ENCODE measurements at places on chromosomes 3 and 15. TPM values are rescaled to one million over a fixed set of nuclear protein-coding genes. Genes with fewer than 3 reads are reported as not detected.

DNA sequence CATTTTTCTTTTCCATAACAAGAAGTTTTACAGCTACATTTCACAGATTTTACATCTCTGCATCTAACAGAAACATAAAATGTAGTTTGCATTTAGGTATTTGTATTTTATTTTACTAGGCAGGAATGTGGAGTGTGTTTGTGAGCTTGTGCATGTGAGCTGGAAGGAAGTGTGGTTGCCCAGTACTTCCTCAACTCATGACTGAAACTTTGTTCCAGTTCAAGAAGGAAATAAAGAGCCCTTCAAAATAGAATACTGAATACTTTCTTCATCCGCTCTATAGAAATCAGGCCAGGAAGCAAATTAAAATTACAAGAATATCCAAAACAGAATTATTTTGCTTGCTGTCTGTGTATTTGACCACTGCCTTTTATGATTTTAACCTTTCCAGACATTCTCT lies 81.3 kb downstream of the CHL1 start:
- H3K36me3 ChIP-seq = no peaks in the 10 kb centered on the region
- H3K4me3 ChIP-seq = no peak overlapping the region
- no peak overlapping the region for H3K27ac ChIP-seq
- H3K4me1 ChIP-seq = no peaks in the 10 kb centered on the region
- DNase-seq = no peak
- H3K27me3 ChIP-seq = no peaks in the 10 kb centered on the region

Gene CLEC3B
- 34.1 TPM for total RNA-seq

Gene CCR8
- not detected for total RNA-seq

GRCh38 chr3:178084938-178085816 lies 451.1 kb upstream of the KCNMB2 start:
- DNase-seq = peak; percentile 85
- H3K4me3 ChIP-seq = no peak overlapping the region
- no peaks in the 10 kb centered on the region for H3K36me3 ChIP-seq
- H3K27ac ChIP-seq = peak overlapping the region; percentile 35
- H3K27me3 ChIP-seq = no peaks in the 10 kb centered on the region
- peaks cover 32% of the 10 kb centered on the region for H3K4me1 ChIP-seq

Gene DNAH12
- 0.98 TPM for total RNA-seq

- H3K4me3 ChIP-seq = no peak overlapping the region
- H3K36me3 ChIP-seq = no peaks in the 10 kb centered on the region
- no peaks in the 10 kb centered on the region for H3K27me3 ChIP-seq
- no peak for DNase-seq
- no peaks in the 10 kb centered on the region for H3K4me1 ChIP-seq
- H3K27ac ChIP-seq = no peak overlapping the region
Measured at GRCh38 chr15:93452537-93453211, 363.7 kb upstream of the RGMA start.

GRCh38 chr3:82386647-82387046 lies 625.2 kb upstream of the GBE1 start:
- no peak overlapping the region for H3K4me3 ChIP-seq
- no peak overlapping the region for H3K27ac ChIP-seq
- DNase-seq = no peak
- no peaks in the 10 kb centered on the region for H3K4me1 ChIP-seq
- no peaks in the 10 kb centered on the region for H3K27me3 ChIP-seq

Gene MAPKAPK3
- 97.3 TPM for total RNA-seq

- H3K4me1 ChIP-seq = peaks cover 8% of the 10 kb centered on the region
- peak overlapping the region; percentile 78 for H3K27ac ChIP-seq
- peak; percentile 14 for DNase-seq
- no peaks in the 10 kb centered on the region for H3K36me3 ChIP-seq
- H3K27me3 ChIP-seq = no peaks in the 10 kb centered on the region
Measured at GRCh38 chr15:80693682-80694610, 1.2 kb upstream of the ABHD17C start.

Gene AADACL2
- total RNA-seq = not detected
